ENCODE measurements at places on chromosomes 7 and 10. TPM values are rescaled to one million over a fixed set of nuclear protein-coding genes. Genes with fewer than 3 reads are reported as not detected.
A peak's percentile ranks its signal among the peaks of the same experiment; 100 is the strongest.

The CCL24 gene
- total RNA-seq = not detected

The ACTL6B gene
- total RNA-seq = not detected

The ITGA8 gene
- not detected for total RNA-seq

The FRMPD2 gene
- total RNA-seq = 0.12 TPM

- no peak for DNase-seq
Observed at GRCh38 chr7:158053183-158053915, 534.3 kb downstream of the PTPRN2 start.

DNA sequence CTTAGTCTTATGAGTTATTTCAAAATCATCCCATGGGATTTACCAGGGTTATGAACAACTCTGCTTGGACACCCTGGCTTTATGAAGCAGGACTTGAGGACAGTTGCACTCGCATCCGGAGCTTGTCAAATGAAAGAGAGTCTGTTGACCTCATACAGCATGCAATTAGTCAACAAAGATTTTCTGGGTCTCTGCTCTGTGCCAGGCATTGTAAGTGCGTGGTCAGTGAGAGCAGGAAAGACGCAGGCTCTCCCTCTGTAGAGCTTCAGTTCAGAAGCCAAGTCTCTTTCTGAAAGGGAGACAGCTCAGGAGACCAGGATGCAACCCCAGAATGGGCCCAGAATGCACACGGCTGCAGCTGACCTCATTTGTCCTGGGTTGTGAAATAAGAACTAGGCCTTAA is 45.5 kb upstream of the DMBT1 start:
- DNase-seq = no peak

GRCh38 chr10:6988654-6989053 is 408.6 kb upstream of the PRKCQ start:
- DNase-seq = no peak

GRCh38 chr7:101874028-101874427 is 56.6 kb downstream of the CUX1 start:
- DNase-seq = no peak

DNA sequence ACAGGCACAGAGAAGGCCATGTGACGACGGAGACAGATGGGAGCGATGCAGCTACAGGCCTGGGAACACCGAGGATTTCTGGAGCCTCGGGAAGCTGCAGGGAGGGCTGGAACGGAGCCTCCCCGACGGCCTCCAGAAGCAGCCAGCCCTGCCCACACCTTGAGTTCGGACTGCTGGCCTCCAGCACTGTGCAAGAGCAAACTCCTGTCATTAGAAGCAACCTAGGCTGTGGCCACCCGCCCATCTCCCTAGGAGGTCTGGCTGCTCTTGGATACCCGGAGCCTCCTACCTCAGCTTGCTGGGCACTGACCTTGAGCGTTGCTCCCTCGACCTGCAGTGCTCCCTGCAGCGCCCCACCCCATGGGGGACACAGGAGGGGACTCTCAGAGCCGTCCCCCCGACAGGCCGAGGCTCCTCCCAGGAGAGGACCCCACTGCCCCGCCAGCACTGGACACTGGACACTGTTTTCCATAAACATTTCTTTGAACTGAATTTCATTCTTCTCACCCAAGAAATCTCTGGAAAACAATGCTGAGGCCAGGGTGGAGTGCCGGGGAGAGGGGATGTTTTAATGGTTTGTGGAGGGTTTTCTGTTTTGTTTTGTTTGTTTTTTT is 22.5 kb upstream of the TNRC18 start:
- no peak for DNase-seq

DNA sequence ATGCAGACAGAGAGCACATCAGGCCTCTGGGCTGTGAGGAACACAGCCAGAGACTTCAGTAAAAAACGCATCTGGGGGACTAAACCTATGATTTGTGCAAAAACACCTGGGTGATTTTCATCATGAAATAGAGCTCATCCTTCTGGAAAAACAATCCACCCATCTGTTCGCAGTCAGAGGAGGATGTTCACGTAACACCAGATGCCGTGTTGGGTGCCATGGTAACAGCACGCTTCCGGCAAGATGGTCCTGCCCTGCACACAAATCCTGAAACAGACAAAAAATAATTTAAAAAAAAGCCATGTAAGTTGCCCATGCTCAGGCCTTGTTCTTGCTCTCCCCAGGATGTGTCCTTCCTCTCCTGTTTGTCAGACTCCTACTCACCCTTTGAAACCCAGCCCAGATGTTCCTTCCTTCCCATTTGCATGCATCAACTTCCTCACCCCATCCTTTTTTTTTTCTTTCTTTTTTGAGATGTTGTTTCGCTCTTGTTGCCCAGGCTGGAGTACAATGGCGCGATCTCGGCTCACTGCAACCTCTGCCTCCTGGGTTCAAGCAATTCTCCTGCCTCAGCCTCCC is 28.3 kb upstream of the GNA12 start:
- DNase-seq = no peak

DNA sequence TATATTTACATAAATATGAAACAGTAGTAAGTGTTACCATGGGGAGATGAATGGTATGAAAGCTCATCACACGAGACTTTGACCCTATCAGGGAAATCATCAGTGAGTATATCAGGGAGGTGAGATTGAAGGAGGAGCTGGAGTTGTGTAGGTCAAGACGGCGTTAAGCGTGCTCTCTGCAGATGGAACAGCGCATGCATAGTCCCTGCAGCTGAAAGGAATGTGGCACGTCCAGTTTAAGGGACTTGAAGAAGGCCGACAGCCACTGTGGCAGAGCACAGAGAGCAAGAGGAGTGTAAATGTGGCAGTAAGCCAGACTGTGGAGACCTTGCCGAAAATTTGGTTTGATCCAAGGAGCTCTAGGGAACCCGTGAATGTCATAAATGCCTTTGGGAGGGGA is 38.9 kb downstream of the POU6F2 start:
- peak; percentile 87 for DNase-seq

DNA sequence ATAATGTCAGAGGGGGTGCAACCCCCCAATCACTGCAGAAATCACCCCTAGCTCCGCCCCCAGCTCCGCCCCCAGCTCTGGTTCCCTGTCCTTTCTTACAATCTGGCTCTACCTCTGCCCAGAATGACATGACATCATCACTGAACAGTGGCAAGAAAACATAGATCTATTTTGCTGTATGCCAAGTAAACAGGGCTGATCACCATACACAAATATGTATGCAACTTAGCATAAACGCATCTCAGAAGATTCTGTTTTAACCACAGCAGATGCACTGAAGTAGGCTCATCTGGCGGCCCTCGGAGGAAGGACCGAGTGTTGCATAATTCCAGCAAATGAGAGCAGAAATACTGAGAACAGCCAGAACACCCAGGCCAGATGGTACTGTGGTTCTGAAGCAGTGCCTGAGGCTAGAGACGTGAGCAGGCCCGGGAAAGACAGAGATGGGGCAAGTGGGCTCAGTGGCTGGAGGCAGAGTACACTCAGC is 293.3 kb upstream of the KLF14 start:
- DNase-seq = no peak

GRCh38 chr10:17965649-17966235 is 14.0 kb downstream of the SLC39A12 start:
- no peak for DNase-seq

Measured in Caco-2 (cell line).